ENCODE measurements at places on chromosomes 1 and 21. TPM values are rescaled to one million over a fixed set of nuclear protein-coding genes. Genes with fewer than 3 reads are reported as not detected.

The ADGRL4 gene
- 166 TPM for total RNA-seq

The CHIA gene
- total RNA-seq: not detected

The ACTL8 gene
- total RNA-seq: not detected

The CD101 gene
- 0.10 TPM for total RNA-seq

The SLC45A1 gene
- 0.80 TPM for total RNA-seq

The HECTD3 gene
- 42.4 TPM for total RNA-seq

The UBE2U gene
- not detected for total RNA-seq

The LRP8 gene
- 25.3 TPM for total RNA-seq

The MPZ gene
- total RNA-seq: 2.1 TPM

The FBLIM1 gene
- total RNA-seq: 137 TPM
